ENCODE measurements at places on chromosomes 16 and 17.

GRCh38 chr16:55592306-55592705 lies 25.8 kb downstream of the CAPNS2 start:
- DNase-seq, result no peak

DNA sequence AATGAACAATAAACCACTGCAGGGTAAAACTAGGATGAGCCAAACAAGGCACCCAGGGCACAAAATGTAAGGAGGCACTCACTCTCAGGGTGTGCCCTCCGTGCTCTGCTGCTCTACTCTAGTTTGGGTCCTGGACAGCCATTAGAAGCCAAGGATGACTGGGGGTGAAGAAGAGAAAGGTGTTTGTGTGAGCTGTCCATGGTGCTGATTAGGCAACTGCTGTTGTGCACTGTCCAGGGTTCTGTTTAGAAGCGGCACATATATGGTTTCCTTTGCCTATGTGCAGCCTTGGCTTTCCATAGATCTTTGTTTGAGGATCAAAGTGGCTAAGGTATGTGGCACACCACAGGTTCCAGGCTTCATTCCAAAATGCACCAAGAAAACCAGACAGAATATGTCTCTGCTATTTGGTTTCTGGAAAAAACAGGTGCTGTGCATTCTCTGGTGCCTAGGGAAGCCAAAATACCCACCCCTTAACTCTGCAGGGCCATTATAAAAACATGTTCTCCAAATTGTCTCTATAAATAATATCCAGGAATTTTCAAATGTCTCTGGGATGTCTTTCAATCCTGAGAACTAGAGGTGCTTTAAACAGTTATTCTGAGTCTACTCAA lies 123.5 kb downstream of the CBLN1 start:
- no peak for DNase-seq

DNA sequence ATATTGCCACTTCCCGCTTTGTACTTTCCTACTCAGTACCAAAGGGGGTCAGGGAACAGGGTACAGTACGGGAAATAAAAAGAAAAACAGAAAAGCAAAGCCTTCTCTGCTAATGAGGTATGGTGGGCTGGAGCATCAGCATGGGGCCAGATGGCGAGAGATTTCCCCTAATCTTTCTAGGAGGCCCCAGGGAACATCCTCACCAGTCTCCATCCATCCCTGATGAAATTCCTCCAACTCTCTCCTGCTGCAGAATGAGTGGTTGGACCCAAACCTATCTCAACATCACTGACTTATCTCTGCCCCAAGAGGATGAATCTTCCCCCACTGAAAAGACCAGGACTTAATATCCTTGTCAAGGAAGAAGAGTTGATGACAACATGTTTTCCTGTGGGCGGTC lies 185.6 kb downstream of the C16orf78 start:
- no peak for DNase-seq

- no peak for DNase-seq
These were observed 124.5 kb upstream of the CCL2 start for GRCh38 chr17:34130544-34130943.

DNA sequence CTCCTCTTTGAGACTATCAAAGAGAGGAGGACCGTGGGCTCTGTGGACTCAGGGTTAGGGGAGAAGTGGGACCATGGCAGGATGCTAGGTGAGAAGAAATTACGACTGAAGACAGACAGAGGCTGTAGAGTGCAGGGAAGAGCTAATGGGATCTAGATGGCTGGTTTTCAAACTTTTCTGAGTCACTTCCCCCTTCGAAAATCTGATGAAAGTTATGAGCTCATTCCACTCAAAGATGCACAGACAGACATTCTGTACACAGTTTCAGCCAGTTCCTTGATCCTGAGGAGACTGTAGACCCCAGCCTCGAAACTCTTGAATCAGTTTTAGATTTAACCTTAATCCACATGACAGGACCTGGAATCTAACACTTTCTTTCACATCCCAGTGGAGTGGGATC lies 40.7 kb downstream of the RGS9 start:
- no peak for DNase-seq

- no peak for DNase-seq
These were observed 10.9 kb downstream of the SLC13A2 start for GRCh38 chr17:28484296-28484695.

GRCh38 chr16:54318941-54319340 lies 32.4 kb upstream of the IRX3 start:
- DNase-seq, result no peak

DNA sequence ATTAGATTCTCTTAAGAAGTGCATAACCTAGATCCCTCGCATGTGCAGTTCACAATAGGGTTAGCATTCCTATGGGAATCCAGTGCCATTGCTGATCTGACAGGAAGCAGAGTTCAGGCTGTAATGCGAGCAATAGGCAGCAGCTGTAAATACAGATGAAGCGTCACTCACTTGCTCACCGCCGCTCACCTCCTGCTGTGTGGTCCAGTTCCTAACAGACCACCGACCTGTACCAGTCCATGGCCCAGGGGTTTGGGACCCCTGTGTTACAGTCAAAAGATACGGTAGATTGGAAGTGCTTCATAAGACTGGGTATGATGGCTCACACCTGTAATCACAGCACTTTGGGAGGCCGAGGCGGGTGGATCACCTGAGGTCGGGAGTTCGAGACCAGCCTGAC lies 2.8 kb downstream of the STAT5A start:
- DNase-seq, result no peak

GRCh38 chr17:40062329-40063186 lies at the start of gene THRA:
Gene THRA (plus strand): TSS chr17:40062965. CDS start chr17:40074489, 11,524 bp downstream.
- DNase-seq, result peak; percentile 33

DNA sequence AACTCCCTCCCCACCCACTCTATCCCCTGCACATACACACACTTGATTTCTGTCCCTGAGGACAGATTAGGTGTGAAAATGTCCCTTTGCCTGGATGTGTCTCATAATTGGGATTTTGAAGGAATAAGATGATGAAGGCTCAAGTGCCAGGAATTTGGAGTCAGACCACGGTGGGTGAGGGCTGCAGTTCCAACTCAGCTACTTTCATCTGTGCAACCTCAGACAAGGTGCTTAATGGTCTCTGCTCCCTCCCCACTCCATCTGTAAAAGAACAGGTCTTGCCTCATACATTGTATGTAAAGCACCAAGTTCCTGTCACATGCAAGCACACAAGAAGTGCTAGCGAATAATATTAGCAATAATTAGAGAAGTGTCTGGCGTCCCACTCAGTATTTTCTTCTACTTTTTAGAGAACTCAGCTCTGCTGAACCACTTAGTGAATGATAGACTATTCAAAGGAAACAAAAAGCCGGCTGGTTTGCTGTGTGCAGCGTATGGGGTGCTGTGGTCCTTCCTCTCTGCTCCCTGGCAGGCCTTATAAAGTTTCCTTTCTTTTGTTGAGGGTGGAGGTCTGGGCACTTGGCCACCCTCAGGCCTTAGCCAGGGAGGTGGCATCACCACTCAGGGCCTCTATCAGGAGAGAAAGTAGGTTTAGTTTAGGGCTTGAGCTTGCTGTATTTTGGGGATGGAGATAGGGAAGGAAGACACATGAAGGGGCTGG lies 6.4 kb downstream of the TBX4 start:
- DNase-seq, result no peak

DNA sequence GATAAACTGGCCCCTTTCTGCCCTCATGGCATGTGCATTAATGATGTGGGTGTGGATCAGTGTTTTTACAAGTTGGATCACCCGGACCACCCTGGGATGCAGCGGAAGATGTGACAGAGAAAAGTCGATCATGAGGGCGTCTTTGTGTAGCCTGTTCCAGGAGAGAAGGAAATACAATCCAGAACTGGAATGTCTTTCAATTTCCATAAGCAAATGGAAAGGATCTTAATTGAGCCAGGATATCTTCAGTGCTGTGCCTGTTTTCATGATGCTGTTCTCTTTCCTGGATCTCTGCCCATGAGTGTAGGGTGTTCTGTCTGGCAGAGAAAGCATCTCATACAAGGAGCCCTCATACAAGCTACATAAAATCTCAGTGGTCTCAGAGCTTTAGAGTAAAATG lies 481.4 kb downstream of the XYLT1 start:
- no peak for DNase-seq

- peak; percentile 80 for DNase-seq
These were observed 4.5 kb downstream of the FBXL19 start for GRCh38 chr16:30927789-30928378.

GRCh38 chr16:23185656-23186055 lies 3.1 kb downstream of the SCNN1G start:
- DNase-seq, result no peak

GRCh38 chr17:18139949-18140348 lies 31.4 kb downstream of the MYO15A start:
- DNase-seq, result no peak

- no peak for DNase-seq
These were observed 339.9 kb downstream of the SOX9 start for GRCh38 chr17:72460711-72461110.

DNA sequence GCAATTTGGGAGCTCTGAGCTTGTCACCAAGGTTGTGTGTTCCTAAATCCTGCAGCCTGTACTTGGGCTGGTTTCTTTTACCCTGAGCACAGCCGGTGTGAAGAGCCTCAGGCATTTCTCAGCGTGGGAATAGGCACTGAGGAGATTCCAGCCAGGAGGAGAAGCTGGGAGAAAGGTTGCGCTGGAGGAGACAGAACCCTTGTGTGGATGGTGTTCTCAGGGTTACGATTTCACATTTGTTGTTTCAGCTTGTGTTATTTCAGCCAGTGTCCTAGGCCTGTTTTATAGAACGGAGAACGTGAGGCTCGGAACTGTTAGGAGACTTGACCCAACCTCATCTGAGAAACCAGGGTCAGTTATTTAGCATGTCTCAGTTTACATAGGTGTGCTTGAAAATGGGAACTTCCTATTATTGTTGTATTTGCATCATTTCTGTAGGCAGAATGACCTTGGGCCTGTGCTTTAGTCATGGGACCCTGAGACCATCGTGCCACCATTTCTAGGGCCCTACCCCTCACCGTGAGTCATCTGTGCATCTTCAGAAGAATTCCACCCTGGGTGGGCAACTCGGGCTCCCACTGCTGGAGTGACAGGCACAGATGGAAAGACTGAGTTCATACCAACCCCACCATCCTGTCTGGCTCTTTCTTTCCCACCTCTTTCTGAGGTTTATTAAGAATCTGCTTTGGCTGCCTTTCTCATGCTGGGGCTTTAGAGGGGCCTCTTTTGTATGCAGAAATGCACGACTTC lies 134.9 kb downstream of the MSI2 start:
- DNase-seq, result no peak

DNA sequence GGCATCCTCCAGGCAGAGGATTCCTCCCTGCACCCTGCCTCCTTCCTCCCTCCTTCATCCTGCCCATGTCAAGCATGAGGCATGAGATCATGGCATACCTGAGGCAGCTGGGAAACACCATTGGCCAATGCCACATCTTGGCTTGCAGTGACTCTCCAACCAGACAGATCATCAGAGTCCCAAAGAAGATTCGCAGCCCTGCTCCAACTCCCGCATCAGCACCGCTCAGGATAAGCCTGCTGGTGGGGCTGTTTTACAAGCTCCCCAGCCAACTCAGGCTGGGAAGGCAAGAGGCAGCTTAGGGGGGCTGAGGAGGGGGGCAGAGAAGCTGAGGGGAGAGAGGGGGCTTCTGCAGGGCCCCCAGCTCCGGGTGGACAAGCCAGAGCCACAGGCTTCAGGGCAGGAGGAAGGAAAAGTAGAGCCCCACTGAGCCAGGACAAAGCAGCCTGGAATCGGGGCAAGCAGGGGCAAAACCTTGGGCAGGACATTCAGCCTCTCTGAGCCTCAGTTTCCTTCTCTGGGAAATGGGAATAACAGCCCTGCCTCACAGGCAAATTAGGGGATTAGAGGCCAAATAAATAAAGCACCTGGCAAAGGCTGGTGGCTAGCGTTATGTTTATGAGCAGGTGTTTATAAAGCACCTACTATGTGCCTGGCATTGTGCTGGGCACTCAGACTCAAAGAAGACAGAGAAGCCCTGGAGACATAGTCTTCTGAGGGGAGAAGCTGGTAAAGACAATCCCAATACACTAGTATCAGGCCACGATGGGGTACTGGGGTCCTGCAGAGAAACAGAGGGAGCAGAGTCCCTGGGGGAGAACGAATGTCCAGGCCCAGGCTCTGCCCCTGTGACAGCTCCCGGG lies 88.1 kb downstream of the GOSR1 start:
- DNase-seq, result peak; percentile 8

GRCh38 chr17:64491994-64492393 lies 4.9 kb downstream of the POLG2 start:
- no peak for DNase-seq

DNA sequence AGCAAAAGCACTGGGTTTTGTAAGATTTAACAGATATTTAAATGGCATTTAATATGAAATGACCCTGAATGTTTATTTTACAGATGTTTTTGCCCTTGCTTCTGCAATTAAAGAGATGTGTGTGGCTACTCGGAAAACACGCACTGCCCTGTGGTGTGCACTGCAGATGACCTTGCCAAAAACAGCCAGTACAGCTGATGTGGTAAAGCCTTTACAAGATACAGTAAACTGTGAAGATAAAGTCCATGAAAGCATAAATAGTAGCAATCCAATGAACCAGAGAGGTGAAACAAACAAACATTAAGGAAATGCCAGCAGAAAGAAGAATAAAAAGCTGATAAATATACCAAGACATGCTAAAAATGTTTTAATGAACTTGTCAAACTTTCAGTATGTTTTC lies 15.7 kb downstream of the CCDC43 start:
- no peak for DNase-seq

- peak; percentile 48 for DNase-seq
These were observed 17.0 kb downstream of the CAVIN1 start for GRCh38 chr17:42405963-42406495.

- peak; percentile 63 for DNase-seq
These were observed 1.2 kb downstream of the GRB2 start for GRCh38 chr17:75404223-75404730.

DNA sequence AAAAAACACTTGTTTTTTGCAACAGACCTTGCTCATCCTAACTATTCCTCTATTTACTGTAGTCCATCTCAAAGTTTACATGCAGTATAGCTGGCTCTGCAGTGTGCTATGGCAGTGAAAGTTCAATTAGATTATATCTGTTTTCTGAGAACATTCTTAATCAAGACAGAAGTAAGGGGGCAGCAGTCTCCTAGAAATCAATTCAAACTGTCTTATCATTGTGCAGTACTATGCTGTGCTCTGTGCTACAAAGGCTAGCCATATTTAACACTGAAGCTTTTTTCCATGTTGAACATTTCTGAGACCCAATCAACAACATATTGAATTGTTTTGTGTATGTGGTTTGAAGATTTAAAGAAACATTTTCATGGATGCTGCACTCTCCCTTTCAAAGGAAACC lies 11.4 kb downstream of the NETO2 start:
- DNase-seq, result no peak

GRCh38 chr17:1611715-1612114 lies 16.9 kb downstream of the SLC43A2 start:
- DNase-seq, result no peak

DNA sequence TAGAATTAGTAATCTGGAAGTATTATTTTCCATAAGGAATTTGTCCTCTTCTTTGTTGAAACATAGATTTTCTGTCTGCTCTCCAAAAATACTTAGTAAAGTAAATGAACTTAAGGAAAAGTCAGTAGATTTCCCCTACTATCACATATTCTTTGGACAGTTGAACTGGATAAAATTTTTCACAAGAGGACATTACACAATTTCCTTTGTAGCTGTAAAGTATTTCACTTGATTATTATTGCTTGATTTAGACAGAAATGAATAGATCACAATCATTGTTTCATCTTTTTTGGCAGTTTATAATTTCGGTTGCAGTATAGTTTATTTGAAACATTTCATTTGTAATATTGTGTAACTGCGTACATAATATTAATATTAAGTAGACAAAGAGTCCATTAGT lies 12.5 kb downstream of the CYB5B start:
- DNase-seq, result no peak

Measured in NCI-H510A (cell line).